ENCODE measurements at places on chromosomes 1 and 21.

DNA sequence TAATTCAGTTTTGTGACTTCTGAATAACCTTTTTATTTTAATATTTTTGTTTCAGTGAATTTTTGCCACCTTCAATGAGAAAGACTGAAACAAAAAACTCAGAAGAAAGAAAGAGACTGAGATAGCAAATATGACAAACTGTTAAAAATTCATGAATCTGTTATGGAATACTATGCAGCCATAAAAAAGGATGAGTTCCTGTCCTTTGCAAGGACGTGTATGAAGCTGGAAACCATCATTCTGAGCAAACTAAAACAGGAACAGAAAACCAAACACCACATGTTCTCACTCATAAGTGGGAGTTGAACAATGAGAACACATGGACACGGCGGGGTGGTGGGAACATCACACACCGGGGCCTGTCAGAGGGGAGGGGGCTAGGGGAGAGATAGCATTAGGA, 193.4 kb upstream of the FGGY start:
- H3K27ac ChIP-seq, result no peak overlapping the region
- H3K4me3 ChIP-seq, result no peak overlapping the region
- no peaks in the 10 kb centered on the region for H3K27me3 ChIP-seq

- DNase-seq, result no peak
- H3K4me3 ChIP-seq, result no peak overlapping the region
- H3K36me3 ChIP-seq, result no peaks in the 10 kb centered on the region
These were observed 249.1 kb upstream of the NR5A2 start for GRCh38 chr1:199778324-199778955.

GRCh38 chr1:9239622-9240401, 5.2 kb downstream of the H6PD start:
- no peaks in the 10 kb centered on the region for H3K27me3 ChIP-seq
- peaks cover 45% of the 10 kb centered on the region for H3K4me1 ChIP-seq
- peak; percentile 15 for DNase-seq
- peak overlapping the region; percentile 62 for H3K4me3 ChIP-seq
- peaks cover 6% of the 10 kb centered on the region for H3K36me3 ChIP-seq

DNA sequence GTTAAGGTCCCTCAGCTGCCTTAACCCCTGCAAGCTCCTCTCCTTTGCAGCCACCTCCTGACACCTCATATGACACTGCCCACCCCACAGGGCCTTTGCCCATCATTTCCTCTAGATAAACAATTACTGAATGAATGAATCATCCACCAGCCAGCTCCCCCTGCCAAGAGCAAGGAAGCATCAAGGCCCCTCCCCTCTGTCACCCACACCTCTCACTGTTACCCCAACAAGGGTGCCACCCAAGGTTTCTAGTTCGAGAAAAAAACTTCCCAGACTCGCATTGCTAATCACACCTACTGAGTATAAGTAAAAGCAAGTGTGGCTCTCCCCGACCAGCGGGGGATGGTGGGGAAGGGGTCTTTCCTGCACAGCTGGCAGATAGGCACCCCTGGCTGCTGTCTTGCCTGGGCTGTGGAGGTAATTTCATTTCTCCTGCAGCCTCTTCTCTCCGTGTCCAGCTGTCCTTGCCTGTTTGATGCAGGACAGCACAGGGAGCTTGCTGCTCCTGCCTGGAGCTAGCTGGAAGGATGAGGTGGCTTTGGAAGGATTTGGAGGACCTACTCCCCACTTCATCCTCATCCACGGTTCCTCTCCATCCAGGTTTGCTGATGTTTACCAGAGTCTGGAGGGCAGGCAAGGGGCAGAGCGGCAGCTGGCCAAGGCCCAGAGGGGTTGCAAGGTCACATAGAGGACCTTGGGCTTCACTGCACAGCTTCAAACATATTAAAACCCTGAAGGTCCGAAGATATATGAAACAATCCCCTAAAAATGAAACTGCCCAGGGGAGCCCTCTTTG, 33.1 kb upstream of the LBR start:
- peak; percentile 77 for DNase-seq
- peaks cover 5% of the 10 kb centered on the region for H3K36me3 ChIP-seq
- H3K27me3 ChIP-seq, result no peaks in the 10 kb centered on the region
- peak overlapping the region; percentile 22 for H3K4me3 ChIP-seq
- peak overlapping the region; percentile 93 for H3K27ac ChIP-seq
- peaks cover 51% of the 10 kb centered on the region for H3K4me1 ChIP-seq

- H3K4me1 ChIP-seq, result no peaks in the 10 kb centered on the region
- H3K4me3 ChIP-seq, result no peak overlapping the region
- no peak overlapping the region for H3K27ac ChIP-seq
- DNase-seq, result no peak
These were observed 38.9 kb downstream of the YY1AP1 start for GRCh38 chr1:155649676-155650075.

GRCh38 chr1:42325014-42325402, 10.0 kb downstream of the FOXJ3 start:
- DNase-seq, result no peak
- H3K27me3 ChIP-seq, result no peaks in the 10 kb centered on the region
- no peaks in the 10 kb centered on the region for H3K36me3 ChIP-seq
- H3K4me1 ChIP-seq, result peaks cover 77% of the 10 kb centered on the region
- no peak overlapping the region for H3K4me3 ChIP-seq
- no peak overlapping the region for H3K27ac ChIP-seq

DNA sequence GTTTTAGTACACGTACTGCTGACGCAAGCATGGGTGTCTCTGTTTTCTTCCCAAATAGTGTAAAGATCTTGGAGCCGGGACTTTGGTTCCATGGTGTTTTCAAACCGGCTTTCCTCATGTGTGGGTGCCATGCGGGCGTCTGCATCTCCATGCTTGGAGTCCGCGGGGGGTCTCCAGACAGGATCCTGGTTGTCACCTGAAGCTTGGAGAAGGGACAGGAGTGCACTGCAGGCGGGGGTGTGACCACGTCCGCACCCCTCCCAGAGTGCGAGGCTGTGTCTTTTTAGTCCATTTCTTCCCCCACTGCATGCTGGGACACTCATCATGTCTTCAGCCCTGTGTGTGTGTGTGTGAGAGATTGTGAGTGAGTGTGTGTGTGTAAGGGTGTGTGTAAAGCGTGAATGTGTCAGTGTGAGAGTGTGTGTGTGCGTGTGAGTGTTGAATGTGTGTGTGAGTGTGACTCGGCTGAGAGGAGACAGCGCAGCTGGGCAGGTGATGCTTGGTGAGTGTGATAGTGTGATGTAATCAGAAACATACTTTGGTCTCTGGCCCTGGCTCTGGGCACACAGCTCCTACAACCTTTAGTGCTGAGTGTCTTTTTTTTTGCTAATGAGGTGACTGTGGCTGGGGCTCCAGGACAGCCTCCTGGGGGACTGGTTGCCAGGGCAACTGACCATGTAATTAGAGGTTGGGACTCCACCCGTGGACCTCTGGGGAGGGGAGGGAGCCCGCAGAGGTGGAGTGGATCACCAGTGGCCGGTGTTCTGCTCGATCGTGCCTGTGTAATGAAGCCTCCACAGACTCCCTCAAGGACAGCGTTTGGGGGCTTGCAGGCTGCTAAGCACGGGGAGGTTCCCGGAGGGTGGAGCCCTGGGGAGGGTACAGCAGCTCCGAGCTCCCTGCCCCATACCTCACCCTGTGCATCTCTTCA, 55.1 kb downstream of the AGPAT3 start:
- peaks cover 38% of the 10 kb centered on the region for H3K36me3 ChIP-seq
- H3K4me3 ChIP-seq, result no peak overlapping the region
- H3K27me3 ChIP-seq, result no peaks in the 10 kb centered on the region
- DNase-seq, result no peak
- no peak overlapping the region for H3K27ac ChIP-seq

DNA sequence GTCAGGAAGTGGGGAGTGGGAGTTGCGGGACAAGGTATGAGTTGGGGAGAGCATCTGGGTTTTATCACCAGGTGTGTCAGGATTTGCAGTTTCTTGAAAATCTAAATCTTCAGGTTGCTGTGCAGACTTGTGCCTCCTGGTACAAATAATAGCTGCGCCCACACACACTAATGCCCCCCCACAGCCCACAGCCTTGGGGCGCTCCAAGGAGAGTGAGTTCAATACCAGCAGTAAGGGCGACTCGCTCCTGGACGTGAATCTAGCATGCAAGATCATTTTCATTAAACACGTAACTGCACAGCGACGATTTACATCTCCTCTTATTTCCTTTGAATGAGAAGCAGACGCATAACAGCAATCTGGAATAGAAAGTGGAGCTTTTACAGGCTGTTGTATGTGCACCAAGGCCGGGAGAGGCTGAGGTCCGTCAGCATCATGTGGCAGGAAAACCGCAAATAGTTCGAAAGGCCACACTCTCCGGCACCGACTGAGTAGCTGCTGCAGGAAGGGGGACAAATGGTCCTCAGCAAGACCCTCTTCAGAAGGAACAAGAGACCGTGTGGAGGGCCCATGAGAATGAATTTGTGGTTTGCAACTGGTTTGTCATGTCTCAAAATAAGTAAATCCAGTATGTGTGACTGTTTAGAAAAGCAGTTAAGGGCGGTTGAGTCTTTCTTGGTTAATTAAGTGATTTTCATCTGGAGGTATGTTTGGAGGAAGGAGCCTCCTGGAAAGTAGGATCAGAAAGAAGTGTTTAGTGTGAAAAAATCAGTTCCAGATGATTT, 439.5 kb downstream of the SMYD3 start:
- DNase-seq, result no peak
- peaks cover 8% of the 10 kb centered on the region for H3K4me1 ChIP-seq
- no peaks in the 10 kb centered on the region for H3K27me3 ChIP-seq
- H3K36me3 ChIP-seq, result peaks cover 3% of the 10 kb centered on the region
